ENCODE measurements at places on chromosomes 11 and 22. TPM values are rescaled to one million over a fixed set of nuclear protein-coding genes. Genes with fewer than 3 reads are reported as not detected.

SCO2 gene
- total RNA-seq: 3.1 TPM

ART1 gene
- total RNA-seq: not detected

OR10G6 gene
- total RNA-seq: not detected

OR4A16 gene
- not detected for total RNA-seq

CKAP5 gene
- total RNA-seq: 61.4 TPM
